Stromal cell of bone marrow (primary cell): ENCODE measurements at places on chromosomes 4 and X.

GRCh38 chrX:30951003-30951402 is 61.9 kb upstream of the TAB3 start:
- no peak for DNase-seq

GRCh38 chrX:102042372-102043325 is 82.8 kb upstream of the TCEAL2 start:
- peak; percentile 21 for DNase-seq

DNA sequence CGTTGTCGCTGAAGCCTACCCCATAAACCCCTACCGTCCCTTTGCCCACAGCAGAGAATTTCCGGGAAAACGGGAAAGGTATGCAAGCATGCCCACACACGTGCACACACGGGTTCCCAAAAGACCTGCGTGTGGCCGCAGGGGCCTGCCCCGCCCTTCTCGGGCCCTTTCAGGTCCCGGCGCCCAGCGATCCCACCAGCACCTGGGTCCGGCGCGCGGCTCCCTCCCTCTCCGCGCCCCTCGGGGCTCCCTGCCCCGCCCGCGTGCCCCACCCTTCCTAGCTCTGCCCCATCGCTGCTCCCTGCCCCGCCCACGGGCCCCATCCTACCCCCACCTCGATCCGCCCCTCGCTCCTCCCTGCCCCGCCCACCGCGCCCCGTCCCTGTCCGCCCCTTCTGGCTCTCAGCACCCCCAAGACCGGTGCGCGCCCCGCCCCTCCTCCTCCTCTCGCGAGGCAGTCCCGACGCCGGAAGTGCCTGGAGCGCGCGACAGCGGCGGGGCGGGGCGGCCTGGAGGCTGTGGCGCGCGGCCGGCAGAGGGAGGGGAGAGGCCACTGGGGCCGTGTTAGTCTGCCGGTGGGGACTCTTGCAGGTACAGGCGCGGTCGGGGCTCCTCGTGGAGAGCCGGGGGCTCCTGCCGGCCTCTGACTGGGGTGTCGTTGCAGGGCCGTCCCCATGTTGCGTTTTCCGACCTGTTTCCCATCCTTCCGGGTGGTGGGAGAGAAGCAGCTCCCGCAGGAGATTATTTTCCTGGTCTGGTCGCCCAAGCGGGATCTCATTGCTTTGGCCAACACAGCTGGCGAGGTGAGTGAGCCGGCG is at the start of gene ANAPC4:
ANAPC4 (plus strand) TSS at position 510 of the 818 bp plus-strand sequence; CDS start at position 675, 165 bp downstream.
- DNase-seq, result peak; percentile 84

DNA sequence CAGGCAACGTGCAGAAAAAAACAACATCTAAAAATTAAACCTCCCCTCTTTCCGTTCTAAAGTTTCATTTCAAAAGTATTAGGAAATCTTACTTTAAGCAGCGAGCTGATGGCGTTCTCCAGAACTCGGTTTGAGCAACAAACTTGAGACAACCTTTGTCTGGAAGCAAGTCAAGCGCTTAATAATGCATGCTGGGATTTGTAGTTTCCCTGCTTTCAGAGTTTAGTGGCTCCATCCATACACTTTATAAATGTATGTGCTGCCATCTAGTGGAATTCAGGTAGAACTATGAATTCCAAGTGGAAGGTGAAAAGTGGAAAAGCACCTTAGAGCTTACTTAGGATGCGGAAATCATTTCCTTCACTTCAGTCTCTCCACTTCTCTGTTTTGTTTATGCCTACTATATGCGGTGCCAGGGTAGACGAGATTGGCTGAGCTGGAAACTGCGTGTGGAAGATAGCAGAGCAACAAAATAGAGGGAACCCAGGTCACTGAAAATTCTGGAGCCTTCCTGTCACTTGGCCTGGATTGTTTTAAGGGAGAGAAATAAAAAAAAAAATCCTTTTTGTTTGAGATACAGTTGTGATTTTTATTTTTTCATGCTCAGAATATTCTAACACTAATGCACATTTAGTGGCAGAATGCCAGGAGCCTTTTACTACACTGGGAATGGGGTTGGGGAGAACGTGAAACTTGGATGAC is at the start of gene BDH2:
BDH2 (minus strand) TSS at position 144 of the 702 bp plus-strand sequence. CDS start 3,580 bp downstream, outside the sequence.
- peak; percentile 93 for DNase-seq

GRCh38 chr4:75497133-75497532 is 17.1 kb downstream of the RCHY1 start:
- DNase-seq, result no peak

GRCh38 chrX:150223176-150224015 is 139.7 kb upstream of the MAMLD1 start:
- no peak for DNase-seq

DNA sequence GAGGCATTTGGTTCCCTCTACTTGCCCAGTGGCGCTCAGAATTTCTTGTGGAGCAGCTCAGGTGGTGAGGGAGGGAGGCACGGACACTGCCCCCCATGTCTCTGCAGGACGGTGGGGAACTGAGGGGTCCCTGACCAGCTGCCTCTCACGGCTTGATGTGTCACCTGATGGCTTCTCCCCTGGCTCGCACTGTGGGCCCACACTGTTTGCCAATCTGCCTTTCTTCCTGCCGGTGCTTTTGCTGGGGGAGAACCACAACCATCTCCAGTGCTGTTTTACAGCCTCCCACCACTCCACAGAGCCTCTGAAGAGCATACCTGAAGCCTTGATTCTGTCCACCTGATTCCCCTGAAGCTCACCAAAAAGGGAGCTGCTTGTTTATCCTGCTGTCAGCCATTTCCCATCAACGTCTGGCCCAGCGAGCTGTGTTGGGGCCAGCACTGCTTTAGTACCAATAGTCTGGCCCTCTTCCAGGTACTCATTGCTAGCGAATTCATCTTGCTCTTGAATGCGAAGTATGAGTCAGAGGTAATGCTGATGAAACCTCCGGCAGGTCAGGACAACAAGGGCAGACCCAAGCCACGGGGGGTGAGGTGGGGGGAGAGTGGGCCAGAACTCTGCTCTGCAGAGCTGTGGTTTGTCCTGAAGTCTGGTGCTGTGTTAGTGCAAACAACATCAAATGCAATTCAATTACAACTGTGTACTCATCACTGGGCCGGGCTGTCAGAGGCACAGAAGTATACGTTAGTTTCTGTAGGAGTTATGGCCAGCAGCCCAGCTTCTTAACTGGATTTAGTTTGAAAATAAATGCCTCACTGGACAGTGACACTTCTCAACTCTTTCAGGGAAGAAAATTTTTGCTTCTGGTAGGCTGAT is 208.3 kb upstream of the JADE1 start:
- DNase-seq, result peak; percentile 75

GRCh38 chr4:26020083-26020668 is 106.2 kb downstream of the SMIM20 start:
- DNase-seq, result no peak

- DNase-seq, result no peak
Observed at GRCh38 chrX:121639781-121640180, 592.4 kb downstream of the GLUD2 start.

DNA sequence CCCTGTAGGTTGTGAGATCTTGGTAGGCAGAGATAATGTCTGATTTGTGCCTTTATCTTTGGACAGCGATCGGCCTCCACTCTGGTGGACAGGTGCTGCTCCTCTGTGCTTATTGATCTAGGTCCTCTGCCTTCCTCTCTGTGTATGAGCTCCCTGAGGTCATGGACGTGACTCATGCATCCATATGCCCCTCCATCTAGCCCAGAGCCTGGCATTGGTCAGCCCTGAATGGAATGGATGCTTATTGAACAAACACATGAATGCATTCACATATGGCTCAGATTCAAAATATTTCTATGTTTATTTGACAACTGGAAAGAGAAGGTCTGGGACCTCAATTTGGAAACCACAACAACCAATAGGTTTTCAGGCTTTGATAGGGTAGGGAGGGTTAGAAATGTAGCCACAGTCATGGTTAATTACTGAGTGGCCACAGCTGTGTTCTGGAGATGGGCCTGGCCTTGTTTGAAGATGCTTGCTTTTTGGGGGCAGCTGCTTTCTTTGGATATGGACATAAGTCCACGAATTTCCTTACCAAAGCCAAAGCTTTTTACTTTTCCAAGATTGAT is 76.2 kb downstream of the SEL1L3 start:
- no peak for DNase-seq

DNA sequence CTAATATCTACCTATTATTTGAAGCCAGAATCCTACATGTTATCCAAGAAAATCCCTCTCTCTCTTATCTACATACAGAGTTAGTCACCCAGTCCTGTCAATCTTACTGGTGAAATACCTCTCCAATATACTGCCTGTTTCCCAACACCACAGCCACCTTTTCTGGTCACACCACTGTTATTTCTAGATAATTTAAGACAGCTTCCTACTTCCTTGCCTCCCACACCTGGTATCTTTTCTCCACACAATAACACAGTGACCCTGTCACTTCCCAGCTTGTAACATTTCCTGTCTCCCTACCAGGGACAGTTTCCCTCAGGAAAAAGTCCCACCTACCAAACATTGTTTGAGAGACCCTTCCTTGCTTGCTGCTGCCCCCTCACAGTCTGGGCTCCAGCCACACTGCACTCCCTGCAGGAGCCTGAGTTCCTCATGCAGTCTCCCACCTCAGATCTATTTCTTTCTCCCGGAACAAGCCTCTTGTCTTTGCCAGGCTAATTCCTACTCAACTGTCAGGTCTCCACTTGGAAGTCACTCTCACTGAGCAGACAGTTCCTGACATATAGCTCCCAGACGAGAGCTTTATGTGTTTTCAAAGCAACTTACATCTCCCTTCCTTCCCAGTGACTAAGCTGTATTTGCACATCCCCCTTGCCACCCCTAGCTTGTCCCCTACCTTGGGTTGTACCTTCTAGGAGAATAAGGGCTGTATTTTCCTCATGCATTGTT is 73.6 kb upstream of the QRFPR start:
- DNase-seq, result no peak

- peak; percentile 29 for DNase-seq
Observed at GRCh38 chr4:188779581-188779980, 640.3 kb downstream of the TRIML1 start.

- peak; percentile 25 for DNase-seq
Observed at GRCh38 chrX:10677490-10677889, 57.1 kb upstream of the MID1 start.

GRCh38 chrX:31154946-31155345 is 83.1 kb upstream of the FTHL17 start:
- no peak for DNase-seq

DNA sequence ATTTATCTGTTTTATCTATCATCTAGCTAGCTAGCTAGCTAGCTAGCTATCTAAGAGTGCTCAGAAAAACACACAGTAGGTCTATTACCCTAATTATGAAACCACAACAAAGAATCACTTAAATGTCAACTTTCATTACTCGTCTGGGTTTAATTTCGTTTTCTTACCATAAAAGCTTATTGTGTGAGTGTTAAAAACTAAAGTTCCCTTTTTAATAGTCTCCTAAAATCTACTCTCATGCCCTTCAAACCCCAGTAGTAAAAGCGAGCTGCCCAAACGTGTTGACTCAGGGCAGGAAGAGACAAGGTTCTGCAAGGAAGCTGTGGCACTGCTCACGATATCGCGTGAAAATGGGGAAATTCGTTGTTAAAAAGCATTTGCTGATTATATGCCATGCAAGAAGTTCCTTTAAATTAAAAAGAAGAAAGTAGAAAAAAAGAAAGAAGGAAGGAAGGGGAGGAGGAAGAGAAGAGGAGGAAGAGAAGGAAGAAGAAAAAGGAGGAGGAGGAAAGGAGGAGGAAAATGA is 595 bp downstream of the MBNL3 start:
- DNase-seq, result no peak

- DNase-seq, result no peak
Observed at GRCh38 chrX:46694549-46694948, 64.4 kb downstream of the SLC9A7 start.

GRCh38 chr4:108433832-108434231 is 186.5 kb upstream of the RPL34 start:
- no peak for DNase-seq

GRCh38 chr4:39823191-39823590 is 125.3 kb downstream of the UBE2K start:
- peak; percentile 32 for DNase-seq

- no peak for DNase-seq
Observed at GRCh38 chrX:118802857-118803256, 20.8 kb upstream of the ZCCHC12 start.

- DNase-seq, result peak; percentile 38
Observed at GRCh38 chr4:26325191-26325590, 4.4 kb downstream of the RBPJ start.

DNA sequence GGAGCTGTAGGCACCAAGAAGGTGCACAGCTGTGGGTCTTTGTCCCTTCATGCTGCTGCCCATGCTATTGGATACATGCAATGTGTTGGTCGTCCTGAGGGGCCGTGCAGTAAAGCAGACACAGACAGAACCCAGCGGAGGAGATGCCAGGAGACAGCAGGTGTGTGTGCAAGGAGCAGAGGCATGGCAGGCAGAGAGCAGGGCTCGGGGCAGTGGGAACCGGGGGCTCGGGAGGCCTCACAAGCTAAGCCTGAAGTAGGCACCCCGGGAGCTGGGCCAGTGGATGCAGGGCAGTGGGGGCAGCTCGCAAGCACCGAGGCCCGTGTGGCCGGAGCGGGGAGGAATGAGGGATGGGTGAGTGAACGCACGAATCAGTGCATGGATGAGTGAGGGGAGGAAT is 13.2 kb downstream of the HTRA3 start:
- no peak for DNase-seq

DNA sequence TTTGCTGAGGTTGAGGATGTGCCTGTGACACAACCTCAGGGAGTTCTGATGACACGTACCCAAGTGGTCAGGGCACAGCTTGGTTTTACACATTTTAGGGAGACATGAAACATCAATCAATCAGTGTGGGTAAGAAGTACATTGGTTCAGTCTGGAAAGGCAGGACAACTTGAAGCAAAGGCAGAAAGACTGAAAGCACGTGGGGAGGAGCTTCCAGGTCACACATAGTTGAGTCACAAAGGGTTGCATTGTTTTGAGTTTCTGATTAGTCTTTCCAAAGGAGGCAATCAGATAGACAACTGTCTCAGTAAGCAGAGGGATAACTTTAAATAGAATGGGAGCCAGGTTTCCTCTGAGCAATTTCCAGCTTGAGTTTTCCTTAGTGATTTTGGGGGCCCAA is 1910.0 kb upstream of the AGA start:
- DNase-seq, result no peak

- no peak for DNase-seq
Observed at GRCh38 chrX:124641737-124642491, 295.6 kb downstream of the SH2D1A start.

DNA sequence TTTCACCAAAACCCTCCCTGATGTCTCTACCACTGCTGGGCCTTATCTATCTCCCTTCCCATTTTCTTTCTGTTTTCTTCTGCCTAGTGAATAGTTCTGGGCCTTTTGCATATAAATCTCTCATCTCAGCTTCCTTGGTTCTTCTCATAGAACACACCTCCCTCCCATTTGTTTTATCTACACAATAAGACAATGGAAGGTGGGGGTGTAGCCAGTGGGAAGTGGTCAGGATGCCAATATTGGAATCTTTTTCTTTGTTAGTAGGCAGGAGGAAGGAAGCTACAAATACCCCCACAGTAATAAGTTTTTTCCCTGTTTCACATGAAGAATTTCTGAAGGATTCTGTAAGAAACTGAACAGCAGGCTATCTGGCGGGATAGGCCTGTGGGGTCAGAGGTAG is 30.9 kb upstream of the RHOH start:
- no peak for DNase-seq
